ENCODE measurements at places on chromosomes 11 and 22.

- no peak for DNase-seq
These were observed 59.8 kb upstream of the B3GAT1 start for GRCh38 chr11:134471716-134472455.

DNA sequence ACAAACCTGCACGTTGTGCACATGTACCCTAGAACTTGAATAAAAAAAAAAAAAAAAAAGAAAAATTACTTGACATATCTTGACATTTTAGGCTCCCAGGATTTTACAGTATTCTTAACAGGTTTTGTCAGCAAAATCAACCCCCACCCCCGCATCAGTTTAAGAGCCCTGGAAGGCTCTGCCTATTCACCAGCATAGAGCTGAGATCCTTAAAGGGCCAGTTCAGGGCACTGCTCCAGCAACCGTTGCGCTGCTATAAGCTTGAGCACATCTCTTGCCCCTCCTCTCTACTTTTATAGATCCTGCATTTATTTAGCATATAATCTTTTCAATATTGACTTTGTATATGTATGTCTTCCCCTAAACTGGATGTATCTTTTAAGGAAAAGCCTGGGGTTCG lies 697 bp upstream of the PAFAH1B2 start:
- peak; percentile 67 for DNase-seq

- DNase-seq: peak; percentile 68
These were observed 797 bp downstream of the LGR4 start for GRCh38 chr11:27471589-27472397.

- peak; percentile 59 for DNase-seq
These were observed at the start of gene PDGFD for GRCh38 chr11:104164028-104164520. PDGFD (minus strand) TSS chr11:104164147.

DNA sequence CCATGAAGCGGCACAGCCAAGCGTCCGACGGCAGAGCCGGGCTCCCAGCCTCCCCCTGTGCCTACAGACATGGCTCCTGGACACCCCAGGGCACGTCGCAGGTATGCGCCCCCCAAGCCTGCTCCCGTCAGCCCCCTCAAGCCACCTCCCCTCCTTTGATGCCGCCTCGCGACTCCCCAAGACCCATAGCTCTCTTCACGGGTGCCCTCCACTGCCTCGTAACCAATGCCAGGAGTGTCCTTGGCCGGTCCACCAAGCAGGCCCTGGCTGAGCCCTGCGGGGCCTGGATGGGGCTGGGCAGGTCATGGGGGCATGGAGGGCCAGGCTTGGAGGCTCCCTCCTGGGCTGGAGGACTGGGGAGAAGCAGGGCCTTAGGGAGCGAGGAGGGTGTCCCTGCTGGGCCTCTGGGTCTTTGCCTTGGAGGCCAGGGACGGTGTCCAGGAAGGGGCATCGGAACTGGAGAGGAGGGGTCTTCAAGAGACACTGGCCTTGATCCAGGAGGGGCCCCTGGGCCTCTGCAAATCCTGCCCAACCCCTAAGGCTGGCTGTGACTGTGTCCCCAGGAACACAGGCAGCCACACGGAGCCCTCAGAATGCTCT lies 9.2 kb downstream of the ANO9 start:
- no peak for DNase-seq

- DNase-seq: no peak
These were observed 54.1 kb upstream of the B3GAT1 start for GRCh38 chr11:134466156-134466555.

GRCh38 chr11:8531982-8532381 lies 62.0 kb downstream of the STK33 start:
- DNase-seq: no peak

DNA sequence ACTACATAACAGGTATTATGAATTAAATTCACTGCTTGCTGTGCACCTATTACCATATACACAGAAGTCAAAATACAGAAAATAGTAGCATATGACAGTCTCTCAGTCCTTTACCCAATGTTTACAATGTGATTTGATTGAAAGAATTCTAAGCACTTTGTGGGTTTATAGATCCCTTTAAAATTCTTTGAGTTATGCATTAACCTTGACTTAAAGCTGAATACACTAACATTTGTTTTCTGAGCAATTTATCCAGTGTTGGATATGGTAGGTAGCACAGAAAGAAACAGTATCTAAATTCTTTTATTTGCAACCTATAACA lies 230.8 kb upstream of the DDI1 start:
- DNase-seq: no peak

DNA sequence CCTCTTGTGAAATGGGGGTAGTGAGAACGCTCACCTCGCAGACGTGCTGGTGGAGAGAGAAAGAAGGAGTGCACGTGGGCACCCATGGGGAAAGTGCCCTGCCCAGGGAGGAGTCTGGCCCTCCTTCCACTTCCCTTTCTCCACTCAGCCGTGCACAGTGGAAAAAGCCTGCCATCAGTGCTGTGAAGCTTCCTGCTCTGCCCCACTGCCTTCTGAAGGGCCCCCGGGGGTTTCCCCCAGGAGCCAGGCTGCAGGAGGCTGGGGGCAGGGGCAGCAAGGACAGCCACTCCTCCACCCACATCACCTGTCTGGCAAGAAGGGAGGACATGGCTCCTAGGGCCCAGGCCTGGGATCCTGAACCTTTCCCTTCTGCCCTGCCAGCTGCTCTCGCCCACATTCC lies 7.6 kb downstream of the TP53I11 start:
- DNase-seq: no peak

GRCh38 chr11:34238533-34238932 lies 119.3 kb downstream of the ABTB2 start:
- no peak for DNase-seq

DNA sequence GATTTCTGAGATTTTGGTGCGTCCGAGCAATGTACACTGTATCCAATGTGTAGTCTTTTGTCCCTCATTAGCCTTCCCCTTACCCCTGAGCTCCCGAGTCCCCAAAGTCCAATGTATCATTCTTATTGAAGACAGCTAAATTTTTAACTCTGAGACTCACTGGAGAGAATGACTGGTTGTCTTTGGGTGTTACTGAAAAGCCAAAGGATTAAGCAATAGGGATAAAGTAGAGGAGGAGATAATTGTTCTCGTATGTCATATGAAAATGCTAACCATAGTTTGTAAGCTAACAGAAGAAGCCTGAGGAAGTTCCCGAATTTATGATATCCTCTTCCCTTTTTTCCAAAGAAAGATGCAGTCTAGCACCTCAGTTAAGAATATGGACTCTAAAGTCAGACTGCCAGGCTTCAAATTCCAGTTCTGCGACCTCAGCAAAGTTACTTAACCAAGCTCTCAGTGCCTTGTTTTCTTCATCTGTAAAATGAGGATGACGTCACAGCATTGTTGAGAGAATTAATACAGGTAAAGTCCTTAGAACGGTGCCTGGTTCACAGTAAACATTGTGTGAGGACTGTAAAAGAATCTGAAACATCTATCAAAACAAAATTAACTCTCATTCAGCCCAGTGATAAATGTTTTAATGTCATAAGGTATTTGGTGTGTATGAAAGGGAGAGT lies 1.6 kb upstream of the MSANTD2 start:
- no peak for DNase-seq

- DNase-seq: no peak
These were observed 7.3 kb downstream of the CERK start for GRCh38 chr22:46730568-46731245.

GRCh38 chr11:12686246-12687060 lies 12.2 kb downstream of the TEAD1 start:
- DNase-seq: no peak

DNA sequence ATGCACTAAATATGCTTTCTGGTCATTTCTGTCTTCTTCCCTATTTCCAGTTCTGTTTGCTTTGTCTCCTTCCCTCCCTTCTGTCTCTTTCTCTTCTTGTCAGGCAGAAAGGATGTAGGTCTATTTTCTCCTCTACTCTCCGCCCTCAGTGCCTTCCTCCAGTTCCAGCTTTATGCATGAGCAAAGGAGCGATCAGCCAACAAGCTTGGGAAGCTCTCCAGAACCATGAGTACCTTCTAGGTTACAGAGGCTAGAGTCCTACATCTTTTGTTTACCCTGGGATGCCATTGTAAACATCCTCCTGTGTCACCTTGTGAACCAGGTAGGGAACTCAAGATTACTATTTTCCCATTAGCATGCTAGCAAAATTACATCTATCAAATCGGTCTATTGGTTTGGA lies 7.9 kb upstream of the SPON1 start:
- no peak for DNase-seq

DNA sequence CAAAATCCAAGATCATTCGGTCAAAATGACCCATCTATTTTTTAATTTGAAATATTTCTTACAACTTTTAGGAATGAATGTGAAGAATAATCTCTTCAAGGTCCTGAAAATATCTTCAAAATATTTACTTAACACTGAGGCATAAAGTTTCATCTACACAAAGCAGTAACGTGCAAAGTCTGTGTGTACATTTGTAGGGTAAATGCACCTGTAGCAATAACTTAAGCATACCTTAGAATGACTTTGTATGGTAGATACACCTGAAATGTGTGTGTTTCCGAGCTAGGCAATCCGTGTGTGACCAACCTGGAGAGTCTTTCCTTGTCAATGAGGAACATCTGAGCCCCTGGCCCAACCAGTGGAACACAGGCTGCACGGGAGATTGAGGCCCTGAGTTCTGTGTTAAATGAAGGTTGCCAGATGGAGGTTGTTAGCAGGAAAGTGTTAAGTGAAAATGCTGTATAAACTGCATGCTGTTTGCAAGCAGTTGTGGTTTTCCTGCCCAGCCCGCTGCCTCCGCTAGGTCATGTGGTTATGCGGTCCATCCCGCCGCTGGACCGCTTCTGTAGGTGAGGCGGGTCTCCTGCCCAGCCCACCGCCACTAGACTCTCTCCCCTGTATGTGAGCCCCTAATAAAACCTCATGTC lies 7.6 kb upstream of the CTR9 start:
- peak; percentile 63 for DNase-seq

DNA sequence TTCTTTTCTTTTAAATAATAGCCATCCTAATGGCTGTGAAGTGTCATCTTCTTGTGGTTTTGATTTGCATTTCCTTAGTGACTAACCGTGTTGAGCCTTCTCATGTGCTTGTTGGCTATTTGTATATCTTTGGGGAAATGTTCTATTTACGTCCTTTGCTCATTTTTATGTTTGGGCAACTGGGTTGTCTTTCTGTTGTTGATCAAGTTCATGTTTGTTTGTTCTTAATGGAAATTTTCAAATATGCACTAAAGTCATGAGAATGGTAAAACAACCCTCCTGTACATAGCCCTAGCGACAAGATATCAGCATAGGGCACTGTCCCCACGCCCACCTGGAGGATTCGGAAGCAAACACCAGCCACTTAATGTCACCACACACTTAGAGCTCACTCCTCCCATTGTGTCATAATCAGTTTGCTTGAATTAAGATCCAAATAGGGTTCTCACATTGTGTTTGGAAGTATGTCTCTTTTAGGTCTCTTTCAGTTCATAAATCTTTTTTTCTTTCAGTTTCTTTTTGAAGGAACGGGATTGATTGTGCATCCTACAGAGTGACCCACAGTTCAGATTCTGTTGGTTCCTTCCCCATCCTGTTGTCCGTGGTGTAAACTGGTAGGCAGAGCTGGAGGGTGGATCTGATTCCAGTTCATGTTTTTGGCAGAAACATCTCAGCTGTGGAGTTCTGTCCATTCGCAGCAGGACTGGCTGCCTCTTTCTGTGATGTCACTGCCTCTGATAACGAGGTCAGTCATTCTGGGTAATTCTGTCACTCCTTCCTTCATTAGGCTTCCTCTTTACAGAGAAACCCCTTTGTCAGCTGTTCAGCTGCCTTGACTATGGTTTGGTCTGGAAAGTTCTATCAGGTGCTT lies 26.4 kb upstream of the ADORA2A start:
- no peak for DNase-seq

- DNase-seq: no peak
These were observed 320.7 kb downstream of the LARGE1 start for GRCh38 chr22:33599596-33599995.

- DNase-seq: no peak
These were observed 693.7 kb upstream of the CCDC179 start for GRCh38 chr11:23554002-23554401.

DNA sequence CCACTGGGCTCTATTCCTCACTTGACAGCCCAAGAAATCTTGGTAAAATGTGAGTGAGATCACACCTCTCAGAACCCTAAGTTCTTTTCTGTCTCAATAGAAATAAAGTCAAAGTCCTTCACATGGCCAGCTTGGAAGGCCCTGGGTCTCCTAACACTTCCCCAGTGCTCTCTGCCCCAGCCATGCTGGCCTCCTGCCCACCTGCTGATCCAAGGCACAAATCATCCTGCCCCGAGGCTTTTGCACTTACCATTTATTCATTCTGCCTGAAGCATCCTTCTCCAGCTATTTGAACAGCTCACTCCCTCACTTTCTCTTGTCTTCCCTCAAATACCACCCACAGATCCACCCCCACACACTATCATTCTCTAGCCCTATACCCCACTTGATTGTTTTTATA lies 26.4 kb downstream of the ISX start:
- no peak for DNase-seq

- no peak for DNase-seq
These were observed 126.5 kb downstream of the CASP12 start for GRCh38 chr11:104771763-104772162.

- no peak for DNase-seq
These were observed 767.5 kb downstream of the NTM start for GRCh38 chr11:132137981-132138313.

- DNase-seq: peak; percentile 81
These were observed 15.4 kb downstream of the ARFGAP2 start for GRCh38 chr11:47161134-47161854.

DNA sequence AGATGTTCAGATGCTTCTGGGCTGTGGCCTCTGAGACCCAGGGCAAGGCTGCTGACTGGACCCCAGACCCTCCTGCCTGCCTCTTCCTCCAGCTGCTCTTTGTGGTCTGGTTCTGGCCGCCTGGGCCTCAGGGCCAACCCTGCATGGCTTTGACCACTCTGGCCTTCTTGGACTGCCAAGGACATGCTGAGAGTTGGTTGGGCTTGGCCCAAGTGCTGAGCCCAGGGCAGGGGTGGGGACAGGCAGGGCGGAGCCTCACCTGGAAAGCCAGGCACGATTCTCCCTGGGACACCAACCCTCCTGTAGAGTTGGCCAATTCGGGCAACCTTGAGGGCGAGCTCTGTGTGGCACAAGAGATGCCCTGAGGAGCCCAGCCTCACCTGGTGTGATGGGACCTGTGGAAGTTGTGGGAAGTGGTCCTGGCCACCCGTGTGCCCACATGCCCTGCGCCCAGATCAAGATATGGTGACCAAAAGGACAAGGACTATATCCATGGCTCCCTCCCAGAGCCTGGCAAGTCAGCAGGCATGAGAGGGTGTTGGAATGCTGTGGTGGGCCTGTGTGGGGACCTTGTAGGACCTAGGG lies 11.6 kb downstream of the TANGO2 start:
- no peak for DNase-seq

Measured in activated CD8-positive, alpha-beta memory T cell treated with anti-CD3 and anti-CD28 coated beads for 24 hours (primary cell).